ENCODE measurements at places on chromosomes 3 and 15.

DNA sequence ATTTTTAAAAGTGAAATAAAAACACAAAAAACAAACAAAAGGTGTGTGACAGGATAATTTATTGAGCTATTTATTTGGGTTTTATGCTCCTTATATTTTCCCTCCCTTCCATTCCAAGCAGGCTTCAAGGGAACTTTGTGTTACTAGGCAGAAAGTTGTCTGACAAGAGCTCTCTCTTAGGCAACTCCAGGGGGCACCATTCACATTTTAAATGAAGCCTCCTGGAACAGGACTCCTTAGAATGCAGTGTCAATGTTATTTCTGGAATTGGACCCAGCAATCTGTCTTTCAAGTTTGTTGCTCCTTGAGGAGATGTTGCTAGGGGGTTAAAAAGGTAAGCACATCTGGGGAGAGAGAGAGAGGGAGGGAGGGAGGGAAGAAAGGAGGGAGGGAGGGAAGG lies 5.4 kb upstream of the RFX7 start:
- no peak for DNase-seq

- no peak for DNase-seq
These were observed 59.1 kb upstream of the PYDC2 start for GRCh38 chr3:191401775-191402357.

- no peak for DNase-seq
These were observed 384.8 kb downstream of the MECOM start for GRCh38 chr3:169278667-169279066.

- DNase-seq: no peak
These were observed 297.1 kb downstream of the SATB1 start for GRCh38 chr3:18127859-18128681.

DNA sequence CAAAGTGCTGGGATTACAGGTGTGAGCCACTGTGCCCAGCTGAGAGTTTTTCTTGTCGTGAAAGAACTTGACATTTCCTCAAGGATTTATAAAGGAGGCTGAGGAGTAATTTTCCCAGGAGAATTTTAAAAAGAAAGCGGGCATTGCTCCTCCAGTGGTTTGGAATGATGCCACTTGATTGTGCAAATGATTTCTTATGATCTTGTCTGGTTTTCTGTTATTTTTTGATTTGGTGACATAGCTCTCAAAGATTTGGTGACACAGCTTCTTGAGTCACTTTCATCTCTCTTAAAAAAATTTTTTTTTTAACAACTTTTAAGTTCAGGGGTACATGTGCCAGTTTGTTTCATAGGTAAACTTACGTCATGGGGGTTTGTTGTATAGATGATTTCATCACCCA lies 24.6 kb upstream of the NFKBIZ start:
- no peak for DNase-seq

- no peak for DNase-seq
These were observed 357.9 kb downstream of the KCNH8 start for GRCh38 chr3:19506171-19506570.

GRCh38 chr15:71570736-71571135 lies 239.6 kb upstream of the NR2E3 start:
- DNase-seq: no peak

DNA sequence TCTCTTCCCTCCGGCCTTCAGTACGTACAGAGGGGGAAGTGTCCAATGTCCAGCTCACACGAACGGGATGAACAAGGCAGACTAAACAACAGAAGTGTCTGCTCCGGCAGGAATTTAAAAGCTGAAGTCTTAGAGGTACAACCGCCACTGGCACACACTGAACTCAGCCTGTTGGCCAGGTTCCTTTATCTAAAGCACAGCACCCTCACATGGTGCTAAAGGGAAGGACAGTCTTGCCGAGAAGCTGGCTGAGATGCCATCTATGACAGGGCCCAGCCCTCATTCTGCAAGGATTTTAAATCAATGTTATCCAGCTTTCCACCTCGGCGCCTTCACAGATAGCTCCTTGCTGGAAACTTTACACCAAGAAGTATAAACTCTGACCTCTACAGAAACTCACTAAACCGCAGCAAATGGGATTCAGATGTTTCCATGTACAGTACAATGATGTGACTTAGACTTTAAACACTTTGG lies 2.8 kb downstream of the ADAMTS17 start:
- no peak for DNase-seq

GRCh38 chr3:124557433-124558232 lies 172.6 kb upstream of the UMPS start:
- no peak for DNase-seq

- DNase-seq: no peak
These were observed 88.3 kb upstream of the CLSTN2 start for GRCh38 chr3:139846729-139847128.

DNA sequence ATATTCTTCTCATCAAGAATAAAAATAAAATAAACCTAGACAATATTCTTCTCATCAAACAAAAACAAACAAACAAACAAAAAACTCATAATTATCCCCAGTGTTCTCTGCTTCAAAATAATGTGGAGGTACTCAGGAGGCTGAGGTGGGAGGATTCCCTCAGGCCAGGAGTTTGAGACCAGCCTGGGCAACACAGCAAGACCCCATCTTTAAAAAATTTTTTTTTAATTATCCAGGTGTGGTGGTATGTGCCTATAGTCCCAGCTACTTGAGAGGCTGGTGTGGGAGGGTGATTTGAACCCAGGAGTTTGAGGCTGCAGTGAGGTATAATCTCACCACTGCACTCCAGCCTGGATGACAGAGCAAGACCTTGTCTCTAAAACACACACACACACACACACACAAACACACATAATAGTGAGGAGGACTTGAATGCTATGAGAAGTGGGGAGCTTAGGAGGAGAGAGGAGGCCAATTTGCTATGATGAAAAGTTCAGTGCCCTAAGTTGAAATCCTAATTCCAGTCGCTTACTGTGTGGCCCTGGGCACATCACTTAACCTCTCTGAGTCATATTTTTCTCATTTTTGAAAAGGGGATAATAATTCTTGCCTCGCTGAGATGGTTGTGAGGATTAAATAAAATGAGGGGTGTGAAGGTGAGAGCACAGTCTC lies 35.8 kb upstream of the HERC1 start:
- DNase-seq: no peak

DNA sequence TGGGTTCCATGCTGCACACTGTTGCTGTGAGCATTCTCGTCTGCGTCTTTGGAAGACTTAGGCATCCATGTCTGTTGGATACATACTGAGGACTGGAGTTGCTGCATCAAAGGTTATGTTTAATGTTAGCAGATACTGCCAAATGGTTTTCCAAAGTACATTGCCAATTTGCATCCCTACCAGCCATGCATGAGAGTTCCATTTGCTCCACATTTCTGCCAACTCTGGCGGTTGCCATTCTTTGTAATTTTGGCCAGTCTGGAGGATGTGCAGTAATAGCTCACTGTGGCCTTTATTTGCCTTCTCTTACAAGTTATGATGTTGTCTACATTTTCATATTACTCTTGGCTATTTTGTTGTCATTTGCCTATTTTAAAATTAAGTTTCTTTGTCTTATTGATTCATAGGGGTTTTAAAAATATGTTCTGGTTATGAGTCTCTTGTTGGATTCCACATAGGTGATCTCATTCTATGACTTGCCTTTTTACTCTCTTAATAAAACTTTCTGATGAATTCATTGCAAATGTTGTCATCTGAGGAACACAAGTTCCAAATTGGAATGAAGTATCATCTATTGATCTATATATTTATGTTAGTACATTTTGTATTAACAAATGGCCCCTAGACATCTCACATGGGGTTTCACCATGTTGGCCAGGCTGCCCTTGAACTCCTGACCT lies 42.1 kb downstream of the FBLN2 start:
- DNase-seq: no peak

- no peak for DNase-seq
These were observed 1.6 kb upstream of the KLF13 start for GRCh38 chr15:31324806-31325594.

DNA sequence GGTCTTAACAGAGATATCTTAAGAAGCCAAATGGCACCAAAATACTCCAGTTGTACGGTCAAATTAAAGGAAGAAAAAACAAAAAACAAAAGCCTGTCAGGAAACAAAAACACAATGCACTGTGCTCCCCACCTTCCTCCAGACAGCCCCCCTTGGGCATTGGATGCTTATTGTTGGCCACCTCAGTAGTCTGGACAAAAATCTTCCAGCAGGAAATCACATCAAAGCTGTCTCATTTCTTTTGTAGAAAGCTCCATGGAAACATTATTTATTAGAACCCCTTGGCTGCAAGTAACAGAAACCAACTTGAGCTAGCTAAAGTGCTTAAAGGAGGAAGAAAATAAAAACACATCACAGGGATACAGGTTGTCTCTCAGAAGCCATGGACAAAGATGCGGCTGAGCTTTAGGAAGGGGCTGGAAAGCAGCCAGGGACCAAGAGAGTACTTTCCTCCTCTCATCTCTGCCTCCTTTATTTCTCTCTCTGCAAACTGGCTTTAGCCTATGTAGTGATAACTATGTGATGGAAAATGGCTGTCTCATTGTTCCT lies 651.5 kb upstream of the ADAMTS9 start:
- DNase-seq: no peak

GRCh38 chr3:17580901-17581300 lies 161.5 kb downstream of the TBC1D5 start:
- no peak for DNase-seq

GRCh38 chr3:184832044-184832443 lies 20.1 kb downstream of the VPS8 start:
- DNase-seq: no peak

GRCh38 chr3:147900851-147901250 lies 491.7 kb downstream of the ZIC1 start:
- DNase-seq: no peak

- DNase-seq: no peak
These were observed 148.3 kb downstream of the SMAD6 start for GRCh38 chr15:66850078-66850991.

DNA sequence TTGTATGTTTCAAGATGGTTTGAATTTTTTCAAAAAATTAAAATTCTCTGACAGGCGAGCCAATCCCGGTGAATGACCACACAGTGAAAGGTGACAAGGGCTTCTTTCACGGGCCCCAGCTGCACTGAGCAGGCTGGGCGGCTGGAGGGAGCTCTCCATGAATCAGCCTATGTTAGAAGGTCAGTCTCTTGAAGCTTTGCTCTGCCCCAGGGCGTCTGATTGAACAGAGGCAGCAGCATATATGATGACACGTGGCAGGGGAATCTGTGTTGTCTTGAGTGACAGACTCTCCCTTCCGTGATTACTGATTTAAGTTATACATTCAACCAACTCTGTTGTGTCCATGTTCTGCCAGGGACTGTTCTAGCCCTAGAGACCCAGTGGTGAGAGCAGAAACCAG lies 51.5 kb downstream of the ISG20 start:
- no peak for DNase-seq

- DNase-seq: no peak
These were observed 379.3 kb downstream of the NTRK3 start for GRCh38 chr15:87877114-87877810.

All from GOT3 (cell line).